ENCODE measurements at places on chromosomes 3 and 15. TPM values are rescaled to one million over a fixed set of nuclear protein-coding genes. Genes with fewer than 3 reads are reported as not detected.

- DNase-seq: no peak
Measured at GRCh38 chr3:141782386-141782932, 19.3 kb downstream of the GRK7 start.

Gene VWA5B2
- total RNA-seq: not detected

DNA sequence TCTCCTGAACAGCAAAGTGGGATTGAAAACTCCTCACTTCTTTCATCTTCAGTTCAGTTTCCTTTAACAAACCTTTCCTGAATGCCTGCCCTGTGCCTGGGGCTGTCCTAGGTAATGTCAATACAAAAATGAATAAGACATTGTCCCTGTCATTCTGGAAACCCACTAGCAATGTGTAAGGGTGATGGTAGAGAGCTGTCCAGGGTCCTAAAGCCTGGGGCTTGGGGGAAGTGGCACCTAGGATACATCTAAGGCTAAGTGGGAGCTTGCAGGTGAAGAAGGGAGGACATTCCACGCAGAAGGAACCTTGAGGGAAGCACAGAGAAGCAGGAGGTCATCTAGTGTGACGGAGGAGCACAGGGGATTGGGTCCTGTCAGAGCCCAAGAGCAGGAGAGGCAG is 212.7 kb upstream of the PPP2R3A start:
- DNase-seq: no peak

Gene ARHGEF26
- total RNA-seq: 1.4 TPM

GRCh38 chr3:181040030-181040429 is 50.5 kb upstream of the DNAJC19 start:
- DNase-seq: no peak

DNA sequence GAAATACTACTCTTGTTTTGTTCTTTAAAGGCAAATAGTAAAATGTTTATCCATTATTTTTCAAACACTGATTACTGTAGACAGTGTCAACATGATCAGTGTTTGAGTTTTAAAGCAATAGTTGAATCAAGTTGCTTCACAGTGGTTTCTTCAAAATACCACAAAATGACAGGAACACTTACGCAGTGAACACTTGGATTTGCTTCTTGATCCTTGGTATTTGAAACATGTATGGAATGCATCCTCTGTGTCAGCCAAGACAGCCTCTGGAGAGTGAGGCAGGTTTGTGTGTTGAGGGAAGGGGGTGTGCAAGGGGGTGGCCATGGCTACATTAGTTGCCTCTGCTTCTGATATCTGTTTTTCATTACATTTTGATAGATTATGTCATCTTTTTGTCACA is 413.0 kb downstream of the RBMS3 start:
- DNase-seq: no peak

- DNase-seq: no peak
Measured at GRCh38 chr15:73732930-73733329, 20.2 kb downstream of the INSYN1 start.

DNA sequence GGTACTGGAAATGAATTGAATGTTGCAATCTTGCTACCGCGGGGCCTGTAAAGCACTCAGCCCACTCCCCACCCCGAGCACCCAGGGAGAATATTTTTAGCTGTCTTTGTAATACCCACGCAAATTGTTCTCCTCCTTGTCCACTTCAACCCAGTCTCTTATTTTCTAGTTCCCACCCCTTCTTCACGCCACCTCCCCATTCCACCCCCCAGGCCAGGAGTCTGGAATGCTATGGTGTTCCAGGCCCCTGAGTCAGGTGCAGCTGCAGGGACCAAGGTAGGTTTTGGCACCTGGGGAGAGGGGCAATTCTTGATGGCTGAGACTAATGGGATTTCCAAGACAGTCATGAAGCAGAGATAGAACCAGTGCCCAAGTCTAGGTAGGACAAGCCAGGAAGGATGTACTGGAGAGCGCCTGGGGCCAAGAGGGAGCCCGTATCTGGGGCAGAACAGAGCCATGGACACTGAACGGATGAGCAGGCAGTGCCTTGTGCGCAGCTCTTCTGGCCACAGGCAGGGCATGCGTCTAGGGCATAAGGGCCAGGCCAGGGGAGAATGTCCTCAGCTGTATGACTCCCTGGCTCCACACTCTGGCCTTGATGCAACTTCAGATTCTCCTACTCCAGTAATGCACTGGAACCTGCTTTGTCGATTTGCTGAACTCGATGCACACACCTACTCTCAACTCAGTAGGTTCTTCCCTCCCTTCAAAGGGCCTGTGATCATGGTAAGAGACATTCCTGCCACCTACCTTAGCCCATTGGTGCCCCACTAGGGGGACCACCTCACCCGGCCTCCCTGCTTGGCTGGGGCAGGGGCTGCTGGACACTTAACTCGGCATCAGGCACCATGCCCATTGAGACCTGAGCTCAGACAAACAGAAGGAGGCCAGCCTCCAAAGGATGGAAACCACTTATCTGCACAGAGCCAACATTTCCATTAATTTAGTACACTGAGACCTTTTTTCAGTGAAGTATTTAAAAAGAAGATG is 34.6 kb upstream of the MAGEF1 start:
- DNase-seq: peak; percentile 25

Gene CRELD1
- 62.7 TPM for total RNA-seq

Gene FOXL2NB
- not detected for total RNA-seq

GRCh38 chr15:23589012-23589411 is 23.5 kb downstream of the MKRN3 start:
- no peak for DNase-seq

Gene HYAL1
- total RNA-seq: 70.0 TPM

DNA sequence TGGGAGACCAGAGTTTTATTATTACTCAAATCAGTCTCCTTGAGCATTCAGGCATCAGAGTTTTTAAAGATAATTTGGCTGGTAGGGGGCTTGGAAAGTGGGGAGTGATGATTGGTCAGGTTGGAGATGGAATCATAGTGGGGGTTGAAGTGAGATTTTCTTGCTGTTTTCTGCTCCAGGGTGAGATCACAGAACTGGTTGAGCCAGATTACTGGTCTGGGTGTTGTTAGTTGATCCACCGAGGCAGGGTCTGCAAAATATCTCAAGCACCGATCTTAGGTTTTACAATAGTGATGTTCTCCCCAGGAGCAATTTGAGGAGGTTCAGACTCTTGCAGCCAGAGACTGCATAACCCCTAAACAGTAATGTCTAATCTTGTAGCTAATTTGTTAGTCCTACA is 141.0 kb downstream of the OTOL1 start:
- no peak for DNase-seq

DNA sequence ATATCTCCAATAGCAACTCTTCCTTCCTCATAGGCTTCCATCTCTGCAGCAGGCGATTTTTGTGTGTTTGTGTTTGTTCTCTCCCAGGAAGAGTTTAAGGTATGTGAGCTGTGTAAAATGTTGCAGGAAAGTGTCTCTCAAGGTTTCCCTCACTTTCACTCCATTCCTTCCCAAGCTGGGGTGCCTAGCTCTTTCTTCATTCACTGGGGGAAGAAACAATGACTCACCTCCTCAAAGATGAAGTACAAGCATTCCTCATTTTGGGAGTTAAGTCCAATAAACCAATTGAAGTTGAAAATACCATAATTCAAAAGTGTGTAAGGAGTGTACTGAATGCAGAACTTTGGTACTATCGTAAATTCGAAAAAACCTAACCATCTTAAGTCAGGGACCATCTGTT is 422.7 kb upstream of the CFAP20DC start:
- DNase-seq: no peak

GRCh38 chr3:115384381-115384780 is 237.3 kb upstream of the ZBTB20 start:
- DNase-seq: no peak

GRCh38 chr3:30203301-30203700 is 403.1 kb upstream of the TGFBR2 start:
- DNase-seq: no peak

DNA sequence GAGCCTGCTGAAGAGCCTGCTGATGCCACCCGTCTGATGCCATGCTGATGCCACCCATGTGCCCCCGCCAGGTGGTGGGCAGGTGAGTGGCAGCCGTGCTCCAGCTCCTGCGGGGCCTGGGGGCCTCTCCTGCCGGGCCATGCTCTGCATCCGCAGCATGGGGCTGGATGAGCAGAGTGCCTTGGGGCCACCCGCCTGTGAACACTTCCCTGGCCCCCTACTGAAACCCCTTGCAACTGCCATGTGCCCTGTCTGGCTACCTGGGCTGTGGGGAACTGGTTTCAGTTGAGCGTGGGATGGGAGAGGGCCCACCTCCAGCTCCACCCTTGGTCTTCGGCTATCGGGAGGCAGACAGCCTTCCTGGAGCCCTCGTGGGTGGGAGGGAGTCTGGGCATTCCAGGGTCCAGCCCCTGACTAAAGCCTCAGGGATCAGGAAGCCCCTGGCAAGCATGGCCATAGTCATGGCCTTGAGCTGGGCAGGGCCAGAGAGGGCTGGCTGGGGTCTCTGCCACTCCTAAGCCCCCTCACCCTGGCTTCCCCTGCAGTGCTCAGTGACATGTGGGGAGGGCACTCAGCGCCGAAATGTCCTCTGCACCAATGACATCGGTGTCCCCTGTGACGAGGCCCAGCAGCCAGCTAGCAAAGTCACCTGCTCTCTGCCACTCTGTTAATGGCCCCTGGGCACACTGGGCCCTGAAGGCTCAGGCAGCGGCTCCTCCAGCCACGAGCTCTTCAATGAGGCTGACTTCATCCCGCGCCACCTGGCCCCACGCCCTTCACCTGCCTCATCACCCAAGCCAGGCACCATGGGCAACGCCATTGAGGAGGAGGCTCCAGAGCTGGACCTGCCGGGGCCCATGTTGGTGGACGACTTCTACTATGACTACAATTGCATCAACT is 92.2 kb downstream of the TBC1D2B start:
- DNase-seq: no peak

GRCh38 chr15:88388686-88389085 is 78.5 kb downstream of the MRPL46 start:
- DNase-seq: no peak

Gene PHLDB2
- total RNA-seq: 128 TPM

Measured in left ventricle myocardium superior (tissue), 1 donor.